Activated T-cell treated with anti-CD3 and anti-CD28 coated beads for 24 hours (primary cell): ENCODE measurements at places on chromosomes 1 and 21.

- DNase-seq, result no peak
These were observed 73.1 kb upstream of the CACHD1 start for GRCh38 chr1:64396817-64397216.

- no peak for DNase-seq
These were observed 717.9 kb upstream of the CXADR start for GRCh38 chr21:16794950-16795349.

DNA sequence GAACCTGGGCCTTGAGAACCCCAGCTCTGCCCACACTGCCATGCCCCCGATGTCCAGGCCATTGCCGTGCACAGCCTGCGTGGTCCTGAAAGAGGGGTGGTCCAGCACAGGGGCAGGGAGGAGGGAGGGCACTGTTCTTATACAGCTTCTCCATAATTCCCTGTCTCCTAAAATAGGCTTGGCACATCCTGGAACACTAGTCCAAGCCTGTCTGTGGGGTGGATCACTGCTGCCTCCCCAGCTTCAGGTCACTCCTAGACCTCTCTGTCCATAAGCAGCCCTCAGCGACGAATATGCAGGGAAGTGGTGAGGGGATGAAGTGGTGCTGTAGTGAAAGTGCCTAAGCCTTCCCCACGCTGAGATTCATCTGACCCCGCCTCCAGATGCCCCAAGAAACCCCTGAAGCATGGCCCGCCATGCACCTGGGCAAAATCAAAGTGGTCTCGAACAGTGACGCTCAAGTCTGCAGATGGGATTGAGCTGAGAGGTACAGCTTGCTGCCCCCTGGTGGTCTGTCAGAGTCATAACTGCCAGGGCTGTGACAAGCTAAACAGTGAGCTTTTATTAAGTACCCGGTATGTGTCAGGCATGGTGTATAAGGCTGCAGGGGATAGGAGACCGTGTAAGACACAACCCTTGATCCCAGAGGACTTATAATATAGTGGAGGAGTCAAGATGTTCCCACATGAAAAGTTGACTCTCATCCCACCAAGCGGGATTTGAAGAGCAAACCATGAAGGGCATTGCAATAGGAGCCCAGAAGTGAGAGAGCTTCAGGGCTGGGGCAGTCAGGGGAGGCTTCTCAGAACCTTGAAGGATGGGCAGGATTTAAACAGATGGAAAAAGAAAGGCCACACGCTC, 66.6 kb downstream of the FAM163A start:
- peak; percentile 50 for DNase-seq

GRCh38 chr1:246508897-246509688, 2.0 kb upstream of the SMYD3 start:
- no peak for DNase-seq

GRCh38 chr1:110535985-110536384, 17.0 kb upstream of the KCNA10 start:
- no peak for DNase-seq
